ENCODE measurements at places on chromosomes 2 and 18.
A peak's percentile ranks its signal among the peaks of the same experiment; 100 is the strongest.

DNA sequence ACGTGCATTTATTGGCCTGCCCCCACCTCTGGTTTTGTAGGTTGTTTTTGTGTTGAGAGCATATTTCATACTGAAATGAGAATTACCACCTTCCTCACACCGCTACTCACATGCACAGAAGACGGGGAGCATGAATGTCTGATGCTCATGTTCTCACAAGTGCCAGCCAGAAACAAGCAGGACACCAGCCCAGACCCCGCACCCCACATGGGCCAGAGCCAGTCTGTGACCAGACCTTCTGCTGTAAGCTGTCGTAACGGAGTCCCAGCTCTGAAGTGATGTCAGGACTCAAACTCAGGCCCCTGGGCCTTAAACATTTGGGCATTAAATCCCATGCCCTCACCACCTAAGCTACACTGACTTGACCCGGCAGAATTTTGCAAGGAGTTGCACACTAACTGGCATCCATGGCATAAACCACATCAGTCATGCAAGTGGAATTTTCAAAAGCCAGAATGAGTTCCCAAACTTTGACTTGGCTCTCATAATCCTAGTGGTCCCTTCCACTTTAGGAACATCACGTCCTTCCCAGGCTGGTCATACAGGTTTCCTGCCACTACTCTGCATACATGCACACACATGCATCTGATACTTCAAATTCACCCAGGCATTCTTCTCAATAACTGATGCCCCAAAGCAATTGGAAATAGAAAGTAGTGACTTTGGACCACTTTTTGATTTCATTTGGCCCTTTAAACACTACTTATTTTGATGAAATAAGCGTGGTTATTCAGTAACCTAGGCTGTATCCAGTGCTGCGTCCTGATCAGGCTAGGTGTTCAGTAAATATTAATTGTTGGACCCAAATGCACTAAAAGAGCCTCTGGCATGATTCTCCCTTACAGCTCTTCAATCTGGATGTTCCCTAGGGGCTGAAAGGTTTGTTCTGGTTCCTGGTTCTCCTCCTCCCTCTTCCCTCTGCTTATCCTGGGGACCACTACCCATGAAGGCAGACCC is 223.1 kb upstream of the ID2 start:
- no peak for DNase-seq

DNA sequence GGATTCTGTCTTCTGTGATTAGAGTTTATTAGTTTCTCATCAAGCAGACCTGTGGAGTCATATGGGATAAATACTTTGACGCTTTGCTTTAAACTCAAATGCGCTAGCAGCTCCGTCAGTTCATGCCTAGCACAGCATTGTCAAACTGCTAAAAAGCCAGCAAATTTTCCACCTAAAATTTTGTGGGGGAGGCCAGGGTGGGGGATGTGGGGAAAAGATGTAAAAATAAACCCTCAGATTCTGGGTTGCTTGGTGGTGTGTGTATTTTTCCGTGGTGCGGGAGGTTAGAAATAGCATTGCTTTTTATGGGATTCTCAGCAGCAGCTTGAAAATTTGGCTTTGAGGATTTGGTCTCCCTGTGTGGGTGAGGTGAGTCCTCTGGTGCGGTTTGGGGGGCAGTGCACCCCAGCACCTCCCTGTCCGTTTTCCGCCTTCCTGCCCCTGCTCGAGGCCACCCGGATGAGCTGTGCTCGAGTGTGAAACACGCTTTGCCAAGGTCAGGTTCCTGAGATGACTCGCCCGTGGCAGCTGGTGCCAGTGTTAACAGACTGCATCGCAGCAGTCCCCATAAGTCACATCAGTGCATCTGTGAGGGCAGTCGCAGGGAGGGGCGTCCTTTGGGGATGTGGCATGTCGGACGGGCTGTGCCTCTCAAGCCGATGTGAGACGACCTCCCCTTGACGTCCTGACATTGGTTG is 65.9 kb downstream of the LDLRAD4 start:
- no peak for DNase-seq

DNA sequence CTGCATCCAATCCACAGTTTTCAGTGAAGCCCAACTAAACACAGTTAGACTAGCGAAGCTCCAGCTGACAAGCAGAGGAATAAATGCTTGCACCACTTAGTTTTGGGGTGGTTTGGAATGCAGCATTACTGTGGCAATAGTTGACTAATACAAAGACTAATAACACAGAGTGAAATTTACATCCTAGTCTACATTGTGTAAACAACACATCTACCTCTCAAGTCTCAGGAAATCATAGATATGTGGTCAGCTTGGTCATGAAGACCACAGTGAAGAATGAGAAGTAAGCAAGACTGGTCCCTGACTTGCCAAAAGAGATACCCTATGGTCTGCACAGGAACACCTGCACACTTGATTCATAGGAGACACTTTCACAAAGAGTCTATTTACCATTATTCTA is 155.1 kb upstream of the TANK start:
- DNase-seq: no peak

- DNase-seq: peak; percentile 29
These were observed 93.7 kb upstream of the MCFD2 start for GRCh38 chr2:47009253-47009767.

GRCh38 chr2:10839813-10840212 is 27.2 kb upstream of the PDIA6 start:
- DNase-seq: no peak

- no peak for DNase-seq
These were observed 159.5 kb downstream of the HNMT start for GRCh38 chr2:138123741-138124140.

- DNase-seq: no peak
These were observed 150.6 kb upstream of the EPC2 start for GRCh38 chr2:148493822-148494563.

GRCh38 chr2:55269645-55269990 is 587 bp upstream of the MTIF2 start:
- no peak for DNase-seq

- DNase-seq: peak; percentile 24
These were observed 157.9 kb downstream of the DYSF start for GRCh38 chr2:71611247-71611646.

DNA sequence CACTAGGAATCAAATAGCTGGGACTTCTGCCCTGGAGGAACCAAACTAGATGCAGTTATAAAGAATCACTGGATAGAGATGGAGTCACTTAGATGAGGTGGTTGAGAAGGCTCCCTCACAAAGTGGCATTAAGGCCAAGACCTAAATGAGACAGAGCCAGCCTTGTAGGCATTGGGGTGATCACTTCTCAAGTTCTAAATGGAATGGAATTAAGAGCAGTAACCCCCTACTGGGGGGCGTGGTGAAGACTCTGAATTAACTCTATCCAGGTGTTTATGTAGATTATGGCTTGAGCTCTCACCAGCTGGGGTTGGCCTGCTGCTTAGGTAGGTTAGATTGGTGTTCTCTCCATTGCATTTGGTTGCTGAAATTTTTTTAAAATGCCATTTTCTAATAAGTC is 71.3 kb downstream of the TTC27 start:
- no peak for DNase-seq

DNA sequence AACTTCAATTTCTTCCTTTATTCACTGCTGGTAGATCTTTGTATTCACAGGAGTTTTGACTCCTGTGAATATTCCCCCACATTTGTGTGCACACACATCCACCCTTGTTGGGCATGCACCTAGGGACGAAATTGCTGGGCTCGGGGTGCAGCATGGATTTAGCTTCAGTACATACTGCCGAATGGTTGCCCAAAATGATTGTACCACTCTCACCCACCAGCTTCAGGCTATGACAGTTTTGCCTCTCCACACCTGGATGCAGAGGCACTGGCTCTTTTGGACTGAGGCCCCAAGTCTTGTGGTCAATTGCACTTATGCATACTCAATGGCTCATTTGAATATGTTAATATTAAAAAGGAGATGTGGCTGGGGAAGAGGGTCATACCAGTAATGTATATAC is 65.1 kb upstream of the ODC1 start:
- no peak for DNase-seq

DNA sequence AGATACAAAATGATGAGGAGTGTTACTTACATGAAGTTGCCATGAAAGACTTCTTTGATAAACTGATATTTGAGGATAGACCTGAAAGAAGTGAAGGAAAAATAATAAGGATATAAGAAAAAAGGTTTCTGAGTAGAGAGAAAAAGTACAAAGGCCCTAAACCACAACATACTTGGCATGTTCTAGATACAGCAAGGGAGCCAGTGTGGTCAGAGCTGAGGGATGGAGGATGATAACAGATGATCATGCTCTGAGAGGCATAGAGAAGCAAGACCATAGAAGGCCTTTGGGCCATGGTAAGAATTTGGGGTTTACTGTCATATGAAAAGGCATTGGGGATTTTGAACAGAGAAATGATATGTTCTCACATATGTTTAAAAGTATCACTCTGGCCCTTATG is 424.1 kb upstream of the CHST9 start:
- DNase-seq: no peak

GRCh38 chr2:131656816-131657633 is 129.3 kb downstream of the CCDC74A start:
- DNase-seq: no peak

DNA sequence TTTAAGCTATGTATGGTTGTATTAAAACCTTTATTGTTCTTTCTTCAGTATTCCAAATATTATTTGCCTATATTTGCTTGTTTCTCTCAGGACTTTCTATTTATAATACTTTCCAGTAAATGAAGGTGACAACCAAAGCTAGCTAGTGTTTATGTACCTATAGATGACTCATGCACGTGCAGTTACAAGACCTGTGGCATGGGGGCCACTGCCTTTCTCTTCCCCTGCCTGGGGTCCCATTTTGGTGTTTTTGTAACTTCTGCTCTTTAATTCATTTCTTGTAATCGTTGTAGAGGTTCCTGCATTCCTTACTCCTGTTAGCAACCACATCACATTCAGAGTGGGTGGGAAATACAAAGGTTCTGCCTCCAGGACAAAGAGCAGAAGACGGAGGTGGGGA is 364.6 kb downstream of the PTPRM start:
- DNase-seq: no peak

DNA sequence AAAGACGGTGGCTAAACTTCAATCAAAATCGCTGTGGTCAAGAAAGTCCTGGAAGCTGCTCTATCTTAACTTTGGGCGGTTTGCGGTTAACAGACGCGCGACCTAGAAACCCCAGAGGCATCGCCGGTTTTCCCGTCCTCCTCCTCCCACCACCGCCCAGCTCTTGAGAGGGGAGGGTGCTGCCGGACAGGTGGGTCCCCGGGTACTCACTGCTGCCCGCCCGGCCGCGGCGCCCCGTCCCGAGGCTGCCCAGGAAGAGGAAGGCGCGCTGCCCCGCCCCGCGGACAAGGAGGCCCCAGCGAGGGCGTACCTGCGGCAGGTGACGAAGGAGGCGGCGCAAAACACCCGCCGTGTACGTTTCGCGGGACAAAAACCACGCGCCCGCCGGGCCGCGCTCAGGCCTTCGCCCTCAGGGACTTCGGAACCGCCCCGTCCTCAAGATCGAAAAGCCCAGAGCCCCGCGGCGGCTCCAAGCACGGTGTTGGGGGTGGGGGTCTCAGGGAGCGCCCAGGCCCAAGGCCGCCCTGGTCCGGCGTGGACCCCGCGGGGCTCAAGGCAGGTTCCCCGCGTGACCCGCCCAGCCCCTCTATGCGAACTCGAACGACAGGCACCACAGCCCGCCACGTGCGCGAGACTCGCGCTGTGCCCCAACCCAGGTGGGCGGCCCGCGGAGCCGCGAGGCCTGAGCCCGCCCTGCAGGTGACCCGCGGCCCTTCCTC is at the start of gene SH3YL1:
SH3YL1 (minus strand) TSS at position 259 of the 719 bp plus-strand sequence; CDS start at position 211, 48 bp downstream.
- peak; percentile 43 for DNase-seq

- DNase-seq: peak; percentile 22
These were observed 589.0 kb upstream of the ACVR2A start for GRCh38 chr2:147255812-147256211.

GRCh38 chr18:7234091-7234490 is 3.2 kb downstream of the LRRC30 start:
- peak; percentile 51 for DNase-seq

DNA sequence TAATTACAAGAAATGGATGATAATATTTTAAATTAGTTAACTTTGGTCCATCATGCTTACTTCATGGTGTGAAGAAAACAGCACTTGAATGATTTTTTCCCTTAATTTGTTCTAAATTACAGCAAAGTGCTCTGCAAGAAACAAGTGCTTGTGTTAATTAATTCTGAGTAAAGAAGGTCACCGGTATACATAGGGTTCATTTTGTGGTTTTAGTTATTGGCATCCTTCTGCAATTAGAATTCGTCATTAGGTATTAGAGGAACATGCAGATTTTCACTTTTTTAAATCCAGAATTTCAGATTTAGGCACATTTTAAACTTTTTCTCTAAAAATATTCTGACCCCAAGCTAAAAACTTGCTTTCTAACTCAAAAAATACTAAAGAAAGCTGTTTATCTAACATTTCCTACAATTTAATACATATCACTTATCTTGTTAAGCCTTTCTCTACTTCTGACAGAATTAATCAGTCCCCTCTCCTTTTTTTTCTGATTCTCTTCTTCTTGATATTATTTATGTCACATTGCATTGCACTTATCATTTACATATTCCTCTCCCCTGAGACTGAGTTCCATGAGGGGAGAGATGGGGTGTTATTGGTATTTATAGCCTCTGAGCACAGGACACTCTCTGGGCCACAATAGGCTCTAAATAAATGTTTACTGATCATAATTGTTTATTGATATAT is 129.2 kb downstream of the PLA2R1 start:
- no peak for DNase-seq
